Nucleus accumbens (tissue), 56 donors: ENCODE measurements at places on chromosomes 7 and 10.

DNA sequence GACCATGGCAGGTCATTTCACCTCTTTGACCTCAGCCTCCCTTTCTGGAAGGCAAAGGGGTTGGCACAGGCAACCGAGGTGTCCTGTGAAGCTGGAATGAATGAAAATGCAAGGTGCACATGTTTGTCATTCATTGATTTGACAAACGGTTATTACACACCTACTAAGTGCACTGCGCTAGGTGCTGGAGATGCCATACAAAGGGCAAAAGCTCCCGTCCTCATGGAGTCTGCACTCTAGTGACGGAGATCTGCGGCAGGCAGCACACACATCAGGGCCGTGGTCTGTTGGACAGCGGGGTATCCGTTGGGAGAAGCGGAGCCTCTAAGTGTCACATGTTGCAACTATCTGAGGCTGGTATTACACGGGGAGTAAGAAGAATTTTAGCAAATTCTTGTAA lies 44.2 kb downstream of the PRF1 start:
- DNase-seq = no peak

- DNase-seq = no peak
These were observed 189.4 kb downstream of the HDAC9 start for GRCh38 chr7:18684916-18685315.

- no peak for DNase-seq
These were observed 18.7 kb upstream of the SLF2 start for GRCh38 chr10:100894033-100894432.

DNA sequence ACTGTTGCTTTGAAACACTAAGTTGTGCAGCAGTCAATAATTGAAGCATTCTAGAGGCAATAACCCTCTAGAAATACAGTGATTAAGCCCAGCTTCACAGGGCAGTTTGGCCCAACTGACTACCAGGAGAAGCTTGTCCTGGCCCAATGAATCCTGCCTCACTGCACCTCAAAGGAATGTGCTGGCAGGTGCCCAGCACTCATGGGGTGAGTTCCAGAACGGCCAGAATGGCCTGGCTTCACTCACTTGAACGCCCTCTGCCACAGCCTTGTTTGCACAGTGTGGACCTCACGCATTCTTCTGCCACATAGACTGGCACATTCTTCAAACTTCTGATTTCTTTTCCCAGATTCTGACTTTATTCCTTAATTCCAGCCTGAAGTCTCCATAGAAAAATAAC lies 6.6 kb upstream of the ITIH2 start:
- DNase-seq = no peak

GRCh38 chr10:1369665-1370064 lies 313.5 kb downstream of the WDR37 start:
- DNase-seq = no peak

- no peak for DNase-seq
These were observed 370.2 kb downstream of the NRG3 start for GRCh38 chr10:82245157-82245556.

DNA sequence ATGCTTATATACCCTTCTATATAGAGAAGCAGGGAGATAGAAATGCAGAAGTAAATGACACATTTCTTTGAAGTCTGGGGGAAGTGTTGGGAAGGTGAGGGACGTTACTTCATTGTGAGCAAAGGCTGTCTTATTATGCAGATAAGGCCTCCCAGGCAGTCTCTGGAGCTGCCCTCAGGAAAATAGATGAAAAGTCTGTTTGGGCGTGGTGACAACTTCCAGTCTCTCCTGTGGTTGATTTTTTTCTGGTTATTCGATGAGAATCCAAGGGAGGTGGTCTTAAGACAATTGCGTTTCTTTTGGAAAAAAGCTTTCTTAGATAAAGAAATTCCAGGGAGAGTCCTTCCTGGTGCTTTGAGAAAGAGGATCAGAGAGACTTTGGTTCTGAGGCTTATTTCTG lies 84.0 kb downstream of the NEUROD6 start:
- DNase-seq = no peak

DNA sequence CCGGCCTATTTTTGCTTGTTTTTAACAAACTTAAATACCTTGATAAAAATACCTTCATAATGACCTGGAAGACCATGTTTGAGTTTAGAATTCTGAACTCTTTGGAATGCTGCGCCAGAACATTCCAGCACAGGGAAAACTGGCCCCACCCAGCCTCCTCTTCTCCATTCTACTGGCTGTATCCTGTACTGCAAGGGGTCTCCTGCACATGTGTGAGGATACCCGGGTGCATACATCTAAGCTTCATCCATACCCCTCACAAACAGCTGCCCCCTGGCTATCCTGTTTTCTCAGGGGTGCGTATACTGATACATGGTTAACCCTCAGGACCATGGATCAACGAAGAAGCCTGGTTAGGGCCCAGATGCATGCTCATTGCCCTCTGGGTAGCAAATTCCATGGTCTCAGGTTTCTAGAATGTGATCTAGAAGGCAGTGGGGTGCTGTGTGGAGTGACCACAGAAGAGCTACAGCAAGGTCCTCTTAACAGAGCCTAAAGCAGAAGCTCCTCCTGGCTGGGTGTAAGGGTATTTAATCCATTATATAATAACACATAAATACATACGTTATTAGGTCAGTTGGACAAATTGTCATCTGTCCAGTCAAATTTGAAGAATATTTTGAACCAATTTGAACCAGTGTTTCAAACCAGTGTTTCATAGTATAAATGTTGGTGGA lies 26.1 kb downstream of the HACD1 start:
- no peak for DNase-seq

- no peak for DNase-seq
These were observed 54.7 kb upstream of the LSM8 start for GRCh38 chr7:118129041-118129795.

- no peak for DNase-seq
These were observed 46.3 kb downstream of the PKD1L1 start for GRCh38 chr7:47902013-47902412.

- DNase-seq = no peak
These were observed 44.0 kb upstream of the CRTAC1 start for GRCh38 chr10:98074315-98074911.

DNA sequence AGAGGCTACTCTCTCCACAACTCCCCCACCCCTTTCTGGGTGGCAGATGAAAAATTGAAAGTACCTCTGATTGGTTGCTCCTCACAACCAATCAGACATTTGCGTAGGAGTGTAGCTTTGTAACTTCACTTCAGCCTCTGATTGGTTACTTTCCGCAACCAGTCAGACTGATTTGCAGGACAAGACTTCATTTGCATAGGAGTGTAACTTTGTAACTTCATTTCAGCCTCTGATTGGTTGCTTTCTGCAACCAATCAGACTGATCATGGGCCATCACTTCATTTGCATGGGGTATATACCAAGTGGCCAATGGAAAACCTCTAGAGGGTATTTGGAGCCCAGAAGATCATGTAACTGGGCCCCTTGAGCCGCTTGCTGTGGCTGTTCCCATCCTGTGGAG lies 25.6 kb downstream of the CDNF start:
- DNase-seq = no peak

DNA sequence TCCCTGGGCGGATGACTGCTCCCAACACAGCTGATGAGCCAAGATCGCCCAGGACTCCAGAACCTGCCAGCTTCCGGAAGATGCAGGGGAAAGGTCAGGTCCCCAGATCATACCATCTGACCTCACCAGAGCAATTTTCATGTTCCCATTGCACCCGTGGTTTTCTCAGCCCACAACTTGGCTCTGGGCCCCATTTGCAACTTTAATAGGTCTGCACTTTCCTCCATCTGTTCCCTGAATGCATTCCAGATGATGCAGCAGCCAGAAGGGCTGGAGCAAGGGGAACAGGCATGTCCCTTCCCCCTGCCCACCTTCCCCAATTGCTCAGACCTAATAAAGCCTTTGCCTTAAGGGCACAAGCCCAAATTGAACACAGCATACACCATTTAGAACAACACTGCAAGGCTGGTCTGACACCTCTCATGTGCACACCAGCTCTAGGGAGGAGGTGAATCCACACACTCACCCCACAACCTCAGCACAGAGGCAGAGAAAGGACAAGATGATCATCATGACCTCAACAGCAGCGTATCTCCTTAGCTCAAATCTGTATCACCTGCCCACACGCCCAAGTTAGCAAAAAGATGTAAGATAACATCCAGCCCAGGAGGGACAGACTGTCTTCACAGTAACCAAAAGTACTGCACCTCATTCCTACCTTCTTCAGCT lies 87.5 kb downstream of the PLXNA4 start:
- DNase-seq = no peak

DNA sequence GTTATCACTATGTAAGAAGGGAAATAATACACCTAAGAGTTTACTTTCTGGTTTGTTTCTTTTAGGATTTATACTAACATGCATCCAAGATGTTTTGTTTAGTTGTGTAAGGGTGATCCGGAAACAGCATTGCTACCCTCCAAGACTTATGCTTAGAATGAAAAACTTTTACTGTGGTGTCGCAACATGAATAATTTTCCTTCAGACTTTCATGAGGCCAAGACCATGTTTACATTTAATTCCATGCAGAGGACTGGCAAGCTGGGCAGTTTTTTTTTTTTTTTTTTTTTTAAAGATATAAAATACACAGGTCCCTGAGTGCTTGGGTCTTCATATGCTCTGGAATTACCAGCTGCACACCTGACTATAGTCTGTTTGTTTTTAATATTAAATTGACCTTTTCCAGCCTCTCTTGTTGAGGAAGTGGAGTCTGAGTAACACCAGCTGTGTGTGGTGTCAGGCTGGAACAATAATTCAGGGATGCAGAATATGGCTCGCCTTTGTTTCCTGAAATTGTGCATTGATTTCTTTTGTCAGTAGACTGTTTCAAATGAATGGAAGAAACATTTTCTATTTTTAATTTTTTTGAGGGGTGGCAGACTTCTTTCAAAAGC lies 81.7 kb downstream of the ST7 start:
- no peak for DNase-seq

DNA sequence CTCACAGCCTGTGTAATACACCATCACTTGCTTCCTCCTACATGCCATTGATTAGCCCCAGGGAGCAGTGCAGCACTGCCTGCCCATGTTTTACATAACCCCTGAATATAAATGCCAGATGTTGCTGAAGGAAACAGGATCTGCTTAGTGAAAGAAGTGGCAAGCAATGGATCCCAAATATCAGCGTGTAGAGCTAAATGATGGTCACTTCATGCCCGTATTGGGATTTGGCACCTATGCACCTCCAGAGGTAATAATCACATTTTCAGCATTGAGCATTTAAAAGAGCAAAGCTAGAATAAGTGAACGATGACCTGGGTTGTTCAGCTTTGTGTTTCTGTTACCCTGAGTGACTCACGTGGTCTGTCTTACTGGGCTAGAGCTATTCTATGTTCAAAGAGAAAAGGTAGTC lies at the start of gene AKR1C4:
TSS of gene AKR1C4 (plus strand) at position 136 of the 412 bp plus-strand sequence. CDS start at position 167, 31 bp downstream.
- no peak for DNase-seq

DNA sequence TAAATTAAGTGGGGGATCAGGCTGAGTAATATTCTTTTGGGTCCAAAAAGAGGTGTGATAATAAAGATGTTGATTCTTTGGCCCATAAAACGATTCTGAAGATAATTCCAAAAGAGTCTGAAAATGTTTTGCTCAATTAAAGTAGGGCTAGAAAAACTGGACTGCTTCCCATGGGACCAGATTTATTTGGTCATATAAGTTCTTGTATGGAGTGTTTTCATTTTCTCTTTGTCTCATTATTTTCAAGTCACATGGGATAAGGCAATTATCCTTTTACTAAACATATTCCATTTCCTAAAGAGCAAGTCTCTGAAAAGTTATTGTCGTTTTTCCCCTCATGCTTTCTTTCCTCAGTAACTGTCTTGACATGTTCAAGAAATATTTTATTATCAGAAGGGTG lies 41.5 kb downstream of the CDK6 start:
- DNase-seq = no peak

DNA sequence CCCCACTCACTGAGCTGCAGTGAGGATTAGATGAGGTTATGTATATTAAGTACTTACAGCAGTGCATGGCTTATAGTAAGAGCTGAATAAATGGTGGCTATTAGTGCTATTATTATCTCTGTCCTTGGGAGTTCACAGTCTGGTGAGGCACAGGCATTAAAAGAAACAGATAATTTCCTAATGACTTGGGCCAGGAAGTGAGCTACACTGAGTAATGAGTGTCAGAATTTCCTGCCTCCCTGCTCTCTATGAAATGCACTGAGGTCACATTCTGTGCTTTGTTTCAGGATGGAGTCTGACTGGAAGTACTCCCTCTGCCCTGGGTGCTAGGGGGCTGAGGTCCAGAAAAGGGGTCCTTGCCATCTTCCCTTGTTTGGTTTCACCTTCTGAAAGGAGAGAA lies 48.7 kb upstream of the LOXL4 start:
- no peak for DNase-seq

- DNase-seq = no peak
These were observed 34.3 kb upstream of the NPVF start for GRCh38 chr7:25262586-25262985.

DNA sequence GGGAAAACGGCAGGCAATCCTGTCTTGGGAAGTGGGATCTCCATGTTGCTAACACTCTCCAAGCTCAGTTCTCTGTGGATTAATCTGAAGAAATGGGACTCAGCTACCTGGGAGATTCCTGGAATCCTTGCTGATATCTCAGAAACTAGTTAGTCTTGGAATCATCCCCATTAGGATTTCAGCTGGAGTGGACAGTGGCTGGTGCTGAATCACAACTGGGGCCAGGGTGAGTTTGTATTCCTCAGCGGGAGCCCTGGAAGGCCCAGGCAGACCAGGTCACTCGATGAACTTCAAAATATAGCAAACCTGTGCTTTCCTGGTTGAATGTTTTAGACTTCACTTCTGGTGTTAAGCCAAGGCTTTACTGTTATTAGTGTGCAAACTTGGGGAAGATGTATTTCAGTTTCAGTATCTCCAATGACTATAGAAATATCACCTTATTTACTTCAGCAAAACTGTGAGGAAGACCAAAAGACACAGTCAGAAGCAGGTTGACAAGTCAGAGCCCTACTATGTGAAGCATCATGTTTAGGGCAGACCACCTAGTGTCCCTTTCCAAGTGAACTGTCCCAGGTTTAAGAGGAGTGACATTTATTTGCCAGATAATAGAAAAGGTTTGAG lies 126.1 kb downstream of the AOAH start:
- no peak for DNase-seq

- no peak for DNase-seq
These were observed 4.1 kb downstream of the PRXL2A start for GRCh38 chr10:80412486-80412885.

DNA sequence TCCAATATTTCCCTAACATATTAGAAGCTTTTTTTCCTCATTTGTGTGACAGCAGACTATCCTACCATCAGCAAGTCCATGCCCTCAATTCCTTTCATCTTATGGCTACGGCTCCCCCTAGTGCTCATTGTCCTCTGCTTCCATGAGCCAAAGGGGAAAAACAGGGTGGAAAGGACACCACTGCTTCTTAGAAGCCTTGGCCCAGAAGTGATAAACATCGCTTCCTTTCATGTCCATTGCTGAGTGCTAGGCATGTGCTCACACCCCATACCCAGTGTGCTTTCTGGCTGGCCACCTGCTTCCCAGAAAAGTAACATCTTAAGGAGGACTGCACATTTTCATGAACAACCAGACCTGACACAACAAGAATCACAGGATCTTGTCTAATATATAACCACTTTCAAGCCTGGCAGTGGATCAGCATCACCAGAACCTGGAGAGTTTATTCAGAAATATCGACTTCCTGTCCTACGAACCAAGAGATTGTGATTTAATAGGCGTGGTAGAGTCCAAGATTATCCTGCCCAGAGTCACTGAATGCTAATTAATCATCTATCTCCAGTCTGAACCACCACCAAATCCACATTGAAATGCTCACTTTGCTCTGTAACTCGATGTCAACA lies 650.5 kb upstream of the SORCS1 start:
- DNase-seq = peak; percentile 13
